ACHN (cell line): ENCODE measurements at places on chromosomes 2 and 18.

GRCh38 chr2:209556354-209556961 lies 132.6 kb downstream of the MAP2 start:
- DNase-seq = peak; percentile 70

- peak; percentile 57 for DNase-seq
Observed at GRCh38 chr2:38465789-38466127, 88.7 kb upstream of the ATL2 start.

DNA sequence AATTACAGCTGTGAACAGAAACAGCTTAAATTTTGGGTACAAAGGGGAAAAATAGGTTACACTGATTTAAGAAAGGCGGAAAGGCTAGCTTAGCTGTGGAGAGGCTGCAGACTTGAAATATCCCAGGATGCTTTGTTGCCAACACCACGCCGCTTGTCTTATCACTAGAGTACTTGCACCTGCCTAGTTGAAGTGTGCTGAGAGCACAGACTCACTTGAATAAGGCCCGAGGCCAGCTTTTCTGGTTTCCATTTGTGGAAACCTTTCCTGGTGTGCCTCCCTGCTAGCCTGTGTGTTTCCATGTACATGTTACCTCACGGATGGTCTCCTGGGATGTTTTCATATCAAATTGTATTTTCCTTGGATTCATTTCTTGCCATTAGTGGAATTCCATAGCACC lies 3.2 kb downstream of the CABLES1 start:
- DNase-seq = no peak

DNA sequence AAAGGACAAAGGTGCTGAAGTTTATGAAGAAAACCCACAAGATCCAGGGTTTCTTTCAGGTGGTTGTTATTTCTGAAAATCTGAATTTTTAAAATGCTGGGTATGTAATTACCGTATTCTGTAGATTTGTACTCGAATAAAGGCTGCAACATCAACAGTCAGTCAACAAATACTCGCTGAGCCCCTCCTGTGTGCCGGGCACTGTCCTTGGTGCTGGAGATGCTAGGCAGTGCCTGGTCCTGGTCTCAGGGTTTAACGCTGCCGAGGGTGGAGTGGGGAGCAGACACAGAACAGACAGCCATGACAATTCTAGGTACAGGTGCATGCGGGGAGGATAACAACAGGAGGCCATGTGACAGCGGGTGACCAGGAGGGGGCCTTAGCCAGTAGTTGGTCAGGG lies 27.2 kb upstream of the PDIA6 start:
- peak; percentile 19 for DNase-seq

DNA sequence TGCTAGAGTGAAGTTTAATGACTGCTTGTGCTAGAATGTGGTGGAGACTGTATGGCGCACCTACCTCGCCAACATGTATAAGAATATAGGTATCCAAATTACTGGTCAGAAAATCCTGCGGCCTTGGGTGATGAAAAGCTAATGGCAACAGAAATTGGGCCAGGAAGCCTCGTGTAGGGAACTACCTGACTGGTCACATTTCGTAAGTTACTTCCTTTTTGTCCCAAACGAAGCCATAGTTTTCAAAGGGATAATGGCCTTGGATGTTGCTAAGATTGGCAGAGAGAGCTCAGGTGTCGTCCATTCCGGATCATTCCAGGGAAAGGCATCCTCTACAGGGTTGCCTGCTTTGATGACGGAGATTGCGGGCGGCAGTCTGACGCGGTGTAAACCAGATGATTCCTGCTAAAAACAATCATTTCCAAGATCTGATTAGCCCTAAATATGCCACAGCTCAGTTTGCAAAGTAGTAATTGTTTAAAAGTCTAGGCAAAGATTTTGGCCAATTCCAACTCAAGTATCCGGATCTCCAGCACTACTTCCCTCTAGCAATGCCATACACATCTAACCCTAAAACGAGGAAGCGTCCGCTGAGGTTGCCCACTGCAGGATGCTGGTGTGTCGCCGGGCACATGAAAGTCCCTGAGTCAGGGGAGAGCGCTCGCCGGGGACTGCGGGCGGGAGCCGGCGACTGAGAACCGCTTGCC lies 708 bp upstream of the MALT1 start:
- peak; percentile 45 for DNase-seq

DNA sequence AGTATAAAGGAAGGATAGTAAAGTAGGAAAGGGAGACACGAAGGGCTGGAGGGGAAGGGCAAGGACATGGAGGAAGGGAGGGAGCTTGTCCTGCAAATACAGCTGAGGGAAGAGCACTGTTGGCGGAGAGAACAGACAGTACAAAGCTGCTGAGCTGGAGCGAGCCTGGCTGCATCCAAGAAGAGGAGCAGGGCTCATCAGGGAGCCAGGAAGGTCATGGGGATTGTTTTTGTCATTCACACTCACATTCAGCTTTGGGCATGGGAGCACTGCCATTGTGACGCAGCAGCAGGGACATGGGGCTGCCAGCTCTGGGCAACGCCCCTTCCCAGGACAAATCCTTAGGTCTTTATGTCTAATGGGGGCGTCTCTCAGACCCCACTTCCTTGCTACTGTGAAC lies 125.1 kb downstream of the COPS8 start:
- no peak for DNase-seq

- no peak for DNase-seq
Observed at GRCh38 chr18:62744076-62744968, 29.0 kb downstream of the PHLPP1 start.

DNA sequence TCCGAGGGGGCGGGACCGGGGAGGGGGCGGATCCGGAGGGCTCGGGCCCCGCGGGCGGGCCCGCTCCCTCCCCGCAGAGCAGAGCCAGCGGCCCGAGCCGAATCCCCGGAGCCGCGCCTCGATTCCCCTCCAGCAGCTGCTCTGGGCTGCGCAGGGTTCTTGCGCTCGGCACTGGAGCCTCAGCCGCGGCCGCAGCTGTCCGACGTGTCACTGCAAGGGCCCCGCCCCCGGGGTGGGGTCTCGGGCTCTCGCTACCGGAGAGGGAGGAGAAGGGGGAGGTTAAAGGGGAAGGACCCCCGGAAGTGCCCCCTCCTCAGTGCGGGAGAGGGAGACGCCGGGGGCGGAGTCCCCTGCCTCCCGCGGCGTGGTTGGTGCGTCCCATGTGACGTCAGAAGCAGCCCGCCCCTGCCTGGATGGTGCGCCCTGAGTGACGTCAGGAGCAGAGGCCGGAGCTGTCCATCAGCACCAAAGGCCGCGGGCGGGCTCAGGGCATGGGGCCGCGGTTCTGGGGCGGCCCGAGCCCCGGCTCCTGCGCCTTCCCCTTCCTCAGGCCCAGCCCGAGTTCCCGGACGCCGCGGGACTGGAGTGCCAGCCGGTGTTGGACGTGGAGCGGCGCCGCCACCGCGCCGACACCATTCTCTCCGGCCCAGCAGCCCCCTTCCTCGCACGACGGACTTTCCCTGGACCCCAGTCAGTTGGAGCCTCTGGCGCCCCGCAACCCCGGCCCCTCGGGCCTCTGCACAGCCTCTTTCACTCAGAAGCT lies at the start of the genes CHPF and TMEM198:
CHPF (minus strand) TSS at position 214 of the 763 bp plus-strand sequence. CDS start 271 bp downstream, outside the sequence.
TMEM198 (plus strand) TSS at position 433 of the 763 bp plus-strand sequence. CDS start 700 bp downstream, outside the sequence.
- DNase-seq = peak; percentile 99

- DNase-seq = peak; percentile 70
Observed at GRCh38 chr2:26562811-26563645, 78.1 kb downstream of the CIB4 start.

DNA sequence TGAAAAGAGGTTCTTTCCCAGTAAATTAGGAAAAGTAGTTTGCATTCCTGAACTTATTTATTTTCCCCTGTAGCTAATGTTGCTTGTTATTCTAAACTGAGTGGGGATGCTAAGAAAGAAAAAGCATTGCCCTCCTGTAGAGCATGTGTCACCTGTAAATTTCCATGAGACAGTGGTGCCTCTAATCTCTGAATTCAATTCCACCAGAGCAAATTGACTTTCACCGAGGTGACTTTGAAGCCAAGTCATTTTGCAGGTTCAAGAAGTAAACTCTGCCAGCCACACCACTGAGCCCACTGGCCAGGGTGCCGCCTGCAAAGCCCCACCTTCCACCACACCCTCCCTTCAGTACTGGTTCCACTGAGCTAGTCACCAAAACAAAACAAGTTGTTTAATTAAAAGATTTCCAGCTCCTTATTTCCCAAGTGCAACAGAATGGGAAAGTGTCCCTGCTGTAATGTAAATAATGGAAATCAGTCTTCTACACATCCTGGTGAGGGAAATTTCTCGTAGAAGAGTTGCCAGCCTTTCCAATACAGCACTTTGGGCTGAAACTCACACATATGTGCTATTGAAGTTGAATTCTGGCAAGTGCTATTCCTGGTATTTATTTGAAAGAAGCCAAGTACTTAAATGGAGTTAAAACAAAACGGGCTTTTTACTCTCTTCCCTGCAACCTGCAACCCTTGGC lies 254.8 kb downstream of the RNF152 start:
- no peak for DNase-seq

- no peak for DNase-seq
Observed at GRCh38 chr2:10123281-10123680, 742 bp downstream of the RRM2 start.

GRCh38 chr2:19868224-19868623 lies 33.6 kb downstream of the TTC32 start:
- DNase-seq = no peak

DNA sequence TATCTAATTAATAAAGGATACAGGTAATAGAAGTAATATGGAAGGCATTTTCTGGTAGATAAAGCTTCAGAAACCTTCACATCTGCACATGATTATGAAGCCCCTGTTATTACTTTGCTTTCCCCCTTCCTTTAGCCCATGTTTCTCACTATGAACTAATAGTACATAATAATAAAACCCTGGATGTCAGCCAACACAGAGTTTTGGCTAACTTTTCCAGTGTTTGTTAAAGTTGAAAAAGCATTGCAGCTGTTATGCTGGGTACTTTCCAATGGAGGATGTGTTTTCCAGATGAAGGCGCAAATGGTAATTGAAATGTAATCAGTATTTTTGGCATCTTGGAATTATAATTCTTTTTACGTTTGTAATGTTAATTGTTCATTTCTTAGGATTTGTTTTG lies 43.5 kb downstream of the SPTBN1 start:
- DNase-seq = no peak

- no peak for DNase-seq
Observed at GRCh38 chr2:8244639-8245038, 437.2 kb upstream of the ID2 start.

- no peak for DNase-seq
Observed at GRCh38 chr2:141899740-141900139, 231.1 kb downstream of the LRP1B start.

GRCh38 chr2:156430980-156431358 lies 5.2 kb upstream of the GPD2 start:
- DNase-seq = peak; percentile 61

DNA sequence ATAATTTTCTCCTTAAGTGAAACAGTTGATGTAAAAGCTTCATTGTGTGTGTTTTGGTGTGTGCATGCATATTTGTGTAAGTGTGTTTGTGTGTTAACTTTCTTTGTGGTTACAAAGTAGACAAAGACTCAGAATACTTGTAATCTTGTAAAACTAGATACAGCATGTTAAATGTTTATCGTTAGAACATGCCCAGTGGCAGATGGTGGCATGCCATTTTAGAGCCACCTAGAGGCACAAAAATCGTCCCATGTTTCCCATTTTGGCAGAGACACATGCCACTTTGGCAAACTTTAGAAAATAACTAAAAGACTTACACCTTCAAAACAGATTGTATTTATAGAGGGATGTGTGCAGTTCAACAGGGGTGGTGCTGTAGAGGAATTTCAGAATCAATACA lies 224.1 kb downstream of the LRP1B start:
- no peak for DNase-seq

- DNase-seq = no peak
Observed at GRCh38 chr2:19757586-19757985, 144.2 kb downstream of the TTC32 start.

- peak; percentile 56 for DNase-seq
Observed at GRCh38 chr2:133421516-133422324, 146.5 kb downstream of the NCKAP5 start.

- DNase-seq = no peak
Observed at GRCh38 chr2:118614841-118615271, 232.6 kb downstream of the EN1 start.

DNA sequence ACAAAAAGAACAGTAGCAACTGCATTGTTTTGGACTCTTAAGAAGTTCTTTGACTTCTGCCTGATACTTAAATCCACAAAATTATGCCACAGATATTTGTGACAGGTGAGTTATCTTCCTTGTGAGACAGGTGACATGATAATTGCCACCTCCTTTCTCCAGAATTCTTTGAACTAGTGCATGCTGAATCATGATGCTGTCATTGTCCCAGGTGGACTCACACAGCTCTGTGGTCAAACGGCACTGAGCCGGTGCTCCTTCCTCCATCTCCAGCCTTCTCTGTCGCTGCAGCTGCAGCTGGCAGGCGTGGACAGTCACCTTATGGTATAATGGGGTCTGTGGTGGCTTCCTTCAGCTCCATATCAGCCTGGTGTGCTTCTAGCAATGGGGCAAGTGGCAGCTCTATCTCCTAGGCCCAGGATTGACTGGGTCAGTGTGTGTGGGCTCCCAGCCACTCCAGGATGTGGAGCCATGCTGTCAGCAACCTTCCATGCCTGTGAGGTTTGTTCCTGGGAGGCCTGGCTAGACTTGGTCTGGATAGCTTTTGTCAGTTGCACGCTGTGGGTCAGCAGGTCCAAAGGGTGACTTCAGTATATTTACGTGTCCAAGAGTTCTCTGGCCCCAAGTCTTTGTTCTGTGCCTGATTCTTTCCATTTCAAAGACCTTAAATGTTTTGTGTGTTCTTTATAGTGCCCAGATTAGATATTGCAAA lies 15.7 kb downstream of the ARMC9 start:
- no peak for DNase-seq

GRCh38 chr2:48482313-48482712 lies 47.6 kb upstream of the STON1 start:
- no peak for DNase-seq

- DNase-seq = no peak
Observed at GRCh38 chr2:162252153-162252552, 8.9 kb upstream of the FAP start.

DNA sequence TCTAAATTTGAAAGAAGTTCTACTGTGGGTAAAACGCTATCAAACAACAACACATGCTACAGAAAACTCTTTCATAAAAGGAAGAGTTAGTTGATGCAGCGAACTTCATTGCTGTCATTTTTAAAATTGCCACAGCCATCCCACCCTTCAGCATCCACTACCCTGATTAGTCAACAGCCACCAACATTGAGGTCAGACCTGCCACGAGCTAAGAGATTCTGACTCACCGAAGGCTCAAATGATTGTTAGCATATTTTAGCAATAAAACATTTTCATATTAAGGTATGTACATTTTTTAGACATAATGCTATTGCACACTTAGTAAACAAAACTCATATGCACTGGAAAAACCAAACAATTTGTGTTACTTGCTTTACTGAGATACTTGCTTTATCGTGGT lies 347.1 kb downstream of the CLIP4 start:
- no peak for DNase-seq

- no peak for DNase-seq
Observed at GRCh38 chr2:149033716-149034115, 4.8 kb upstream of the LYPD6B start.

DNA sequence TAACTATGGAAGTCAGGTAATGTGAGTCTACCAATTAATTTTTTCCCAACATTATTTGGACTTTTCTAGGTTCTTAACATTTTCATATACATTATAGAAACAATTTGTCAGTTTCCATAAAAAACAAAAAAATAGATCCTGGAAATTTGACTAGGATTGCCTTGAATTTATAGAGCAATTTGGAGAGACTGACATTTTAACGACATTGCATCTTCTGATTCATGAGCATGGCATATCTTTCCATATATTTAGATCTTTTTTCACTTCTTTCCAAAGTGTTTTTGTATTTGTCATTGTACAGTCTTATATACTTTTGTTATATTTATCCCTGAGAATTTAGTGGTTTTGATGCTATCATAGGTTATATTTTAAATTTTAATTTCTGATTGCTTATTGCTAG lies 42.0 kb downstream of the ANKRD12 start:
- DNase-seq = no peak
